Activated CD8-positive, alpha-beta memory T cell treated with anti-CD3 and anti-CD28 coated beads, Interleukin-2, amount 10 ng/mL, durations not matched to agents 7 days and 5 days (primary cell): ENCODE measurements at places on chromosomes 16 and 17. TPM values are rescaled to one million over a fixed set of nuclear protein-coding genes. Genes with fewer than 3 reads are reported as not detected.

GRCh38 chr16:19014461-19014860, 30.7 kb downstream of the TMC7 start:
- no peak for DNase-seq
- no peaks in the 10 kb centered on the region for H3K27me3 ChIP-seq
- no peak overlapping the region for H3K4me3 ChIP-seq
- H3K4me1 ChIP-seq: no peaks in the 10 kb centered on the region
- no peak overlapping the region for H3K27ac ChIP-seq

Gene FAM83G
- 4.8 TPM for total RNA-seq

DNA sequence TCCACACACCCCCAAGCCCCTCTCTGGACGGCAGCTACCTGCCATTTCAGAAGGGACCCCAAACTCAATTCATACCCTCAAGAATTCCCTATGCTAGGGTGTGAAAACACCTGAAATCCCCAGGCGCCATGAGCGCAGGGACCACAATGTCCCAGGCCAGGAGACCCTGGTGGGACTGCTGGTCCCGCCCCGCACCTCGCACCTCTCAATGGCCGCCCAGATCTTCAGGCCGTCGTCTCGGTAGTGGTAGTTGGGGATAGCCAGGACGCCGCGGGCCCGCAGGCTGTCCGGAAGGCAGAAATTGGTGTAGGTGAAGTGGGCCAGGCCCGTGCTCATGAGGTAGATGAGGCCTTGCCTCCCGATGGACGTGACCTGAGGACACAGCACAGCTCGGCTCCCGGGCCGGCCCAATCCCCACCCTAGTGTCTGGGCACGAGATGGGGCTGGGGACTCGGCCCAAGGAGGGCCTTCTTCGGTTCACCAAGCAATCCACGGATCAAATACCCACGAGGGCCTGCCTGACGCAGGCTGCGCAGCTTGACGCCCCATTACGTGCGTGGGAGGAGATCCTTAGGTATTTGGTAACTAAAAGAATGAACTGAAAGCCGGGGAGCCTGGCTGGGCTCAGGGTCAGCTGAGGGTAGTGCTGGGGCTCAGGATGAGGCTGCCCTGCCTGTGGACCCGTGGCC, 9.2 kb downstream of the ALOXE3 start:
- H3K4me1 ChIP-seq: peaks cover 8% of the 10 kb centered on the region
- no peaks in the 10 kb centered on the region for H3K36me3 ChIP-seq
- H3K4me3 ChIP-seq: no peak overlapping the region
- DNase-seq: no peak

- H3K27ac ChIP-seq: no peak overlapping the region
- H3K4me1 ChIP-seq: no peaks in the 10 kb centered on the region
- no peaks in the 10 kb centered on the region for H3K36me3 ChIP-seq
Measured at GRCh38 chr17:5694551-5694950, 110.2 kb upstream of the NLRP1 start.

DNA sequence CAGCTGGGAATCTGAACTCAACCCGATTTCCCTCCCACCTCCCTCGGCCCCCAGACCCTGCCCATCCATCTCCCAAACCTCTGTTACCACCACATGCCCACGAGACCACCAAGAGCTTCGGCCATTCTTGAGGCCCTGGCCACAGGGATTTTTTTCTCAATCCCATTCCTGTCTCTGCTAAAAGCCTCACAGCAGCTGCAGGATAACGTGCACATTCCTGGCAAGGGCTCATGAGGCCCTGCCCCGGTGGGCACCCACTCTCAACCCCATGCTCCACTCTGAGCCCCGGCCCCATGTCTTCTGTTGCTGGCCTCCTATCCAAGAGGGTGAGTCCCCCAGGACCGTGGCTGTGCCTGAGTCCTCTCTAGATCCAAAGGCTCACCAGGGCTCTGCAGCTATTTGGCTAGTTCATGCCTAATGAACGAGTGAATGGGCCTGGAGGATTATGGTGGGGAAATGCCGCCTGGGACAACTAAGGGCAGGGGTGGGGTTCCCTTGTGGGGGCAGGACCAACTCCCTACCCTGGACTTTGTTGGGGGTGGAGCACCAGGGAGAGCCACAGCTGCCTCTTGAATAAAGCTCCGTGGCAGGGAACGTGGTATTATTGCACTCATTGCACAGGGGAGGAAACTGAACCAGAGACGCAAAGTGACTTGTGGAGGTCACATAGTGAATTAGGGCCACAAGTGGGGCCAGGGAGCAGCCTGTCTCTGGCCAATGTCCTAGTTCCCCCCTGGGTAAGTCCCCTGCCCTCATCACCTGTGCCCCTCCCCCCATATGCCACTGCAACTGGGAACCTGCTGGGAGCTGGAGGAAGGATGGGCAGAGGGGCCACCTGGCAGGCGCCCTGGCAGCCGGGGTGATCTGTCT, 113.8 kb upstream of the SMURF2 start:
- no peak overlapping the region for H3K4me3 ChIP-seq
- peaks cover 24% of the 10 kb centered on the region for H3K4me1 ChIP-seq
- no peak for DNase-seq
- H3K27ac ChIP-seq: no peak overlapping the region

Gene CCL17
- not detected for total RNA-seq
